ENCODE measurements at places on chromosomes 5 and 9.

DNA sequence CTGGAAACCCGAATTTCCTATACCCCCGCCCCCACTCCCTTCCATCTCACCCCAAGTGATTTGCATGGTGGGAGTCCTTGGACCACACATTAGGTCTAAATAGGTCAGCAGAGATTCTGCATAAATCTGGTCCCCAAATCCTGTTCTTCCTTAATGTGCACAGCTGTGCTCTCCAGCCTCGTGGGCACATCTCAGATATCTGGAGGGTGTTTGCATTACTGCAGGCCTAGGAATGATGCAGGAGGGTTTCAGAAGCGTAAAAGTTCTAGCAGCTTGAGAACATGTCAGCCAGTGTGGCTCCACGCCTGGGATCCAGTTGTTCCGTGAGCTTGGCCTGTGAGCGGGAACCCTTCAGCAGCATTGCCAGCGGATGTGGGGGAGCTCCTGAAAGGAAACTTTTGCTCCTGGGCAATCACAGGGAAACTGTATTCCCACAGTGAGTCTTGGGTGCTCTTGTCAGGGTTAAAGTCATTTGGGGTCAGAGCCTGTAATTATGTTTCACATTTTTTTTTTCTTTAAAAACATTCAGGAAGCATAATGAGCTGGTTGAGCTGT is 12.9 kb downstream of the ARHGAP26 start:
- no peak for DNase-seq

GRCh38 chr9:14957109-14957508 is 46.9 kb upstream of the FREM1 start:
- no peak for DNase-seq

DNA sequence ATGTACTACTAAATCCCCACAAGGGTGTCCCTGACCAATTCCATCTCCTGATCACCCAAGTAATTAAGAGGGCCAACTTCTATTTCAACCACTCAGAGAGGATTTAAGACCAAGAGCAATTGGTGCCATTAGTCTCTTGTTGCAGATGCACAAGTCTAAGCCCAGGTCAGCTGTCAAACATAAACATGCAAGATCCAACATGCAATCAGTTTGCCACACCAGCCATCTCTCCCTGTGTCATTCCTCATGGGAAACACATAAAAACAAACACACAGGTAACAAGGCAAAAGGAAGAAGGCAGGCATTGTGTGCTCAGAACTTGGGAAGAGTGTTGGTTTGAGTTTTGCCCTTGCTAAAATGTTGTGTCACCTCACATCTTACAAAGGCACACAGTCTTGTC is 139.2 kb downstream of the SPOCK1 start:
- DNase-seq = no peak

GRCh38 chr5:68648944-68649857 is 433.6 kb downstream of the PIK3R1 start:
- no peak for DNase-seq

DNA sequence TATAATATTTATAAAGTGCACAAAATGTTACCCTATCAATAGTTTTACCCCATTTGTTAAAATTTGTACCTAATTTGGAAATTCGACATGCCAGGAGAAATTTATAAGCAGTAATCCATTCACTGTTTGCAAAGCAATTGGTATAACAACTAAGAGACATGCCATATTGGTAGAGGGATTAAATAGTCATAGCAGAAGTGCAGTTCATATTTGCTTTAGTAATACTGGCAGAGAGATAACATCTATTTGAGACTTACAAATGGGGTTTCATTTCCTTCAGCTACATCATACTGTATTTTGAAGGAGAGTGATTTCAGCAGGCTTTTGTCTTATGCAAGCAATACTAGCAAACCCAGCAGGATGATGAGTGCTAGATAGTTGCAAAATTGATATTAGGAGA is 610.4 kb upstream of the CDH10 start:
- DNase-seq = no peak

DNA sequence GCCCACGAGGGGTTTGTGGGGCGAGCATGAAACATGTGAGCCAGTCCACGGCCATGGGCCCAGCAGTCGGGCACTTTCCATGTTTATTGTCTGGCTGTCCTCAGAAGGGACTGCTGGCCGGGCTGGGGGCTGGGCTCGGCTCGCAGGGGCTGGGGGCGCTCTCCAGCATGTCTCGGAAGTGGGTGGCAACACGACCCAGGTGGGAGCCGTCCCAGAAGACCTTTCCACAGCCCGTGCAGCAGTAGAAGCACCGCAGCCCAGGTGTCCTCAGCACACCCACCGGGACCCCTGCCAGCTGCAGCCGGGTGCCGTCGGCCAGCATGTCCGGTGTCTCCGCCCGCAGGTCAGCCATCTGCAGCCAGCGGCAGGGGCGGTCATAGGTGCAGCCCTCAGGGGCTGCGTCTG is 4.8 kb upstream of the NRARP start:
- no peak for DNase-seq

DNA sequence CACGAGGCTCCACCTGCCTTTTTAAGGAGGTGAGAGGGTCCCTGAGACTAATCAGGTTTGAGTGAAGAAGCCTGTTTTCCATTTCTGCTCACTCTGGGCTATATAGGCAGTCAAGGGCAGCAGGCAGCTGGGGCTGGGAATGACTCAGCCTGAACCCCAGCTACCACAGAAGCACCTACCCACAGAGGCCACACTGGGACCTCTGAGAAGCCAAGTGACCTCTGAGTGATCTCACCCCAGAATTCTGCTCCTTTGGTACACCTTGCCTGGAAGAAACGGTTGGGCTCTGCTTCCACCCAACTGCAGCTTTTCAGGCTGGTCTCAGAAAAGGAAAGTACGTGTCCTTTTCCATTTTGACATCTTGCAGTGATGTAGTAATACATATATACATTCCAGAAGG is 6.8 kb downstream of the FAM219A start:
- peak; percentile 51 for DNase-seq

GRCh38 chr5:108940506-108940905 is 192.8 kb downstream of the FER start:
- DNase-seq = no peak

- DNase-seq = no peak
Observed at GRCh38 chr9:136347472-136348256, 15.9 kb downstream of the DNLZ start.

- DNase-seq = no peak
Observed at GRCh38 chr5:60710362-60710761, 10.4 kb upstream of the DEPDC1B start.

DNA sequence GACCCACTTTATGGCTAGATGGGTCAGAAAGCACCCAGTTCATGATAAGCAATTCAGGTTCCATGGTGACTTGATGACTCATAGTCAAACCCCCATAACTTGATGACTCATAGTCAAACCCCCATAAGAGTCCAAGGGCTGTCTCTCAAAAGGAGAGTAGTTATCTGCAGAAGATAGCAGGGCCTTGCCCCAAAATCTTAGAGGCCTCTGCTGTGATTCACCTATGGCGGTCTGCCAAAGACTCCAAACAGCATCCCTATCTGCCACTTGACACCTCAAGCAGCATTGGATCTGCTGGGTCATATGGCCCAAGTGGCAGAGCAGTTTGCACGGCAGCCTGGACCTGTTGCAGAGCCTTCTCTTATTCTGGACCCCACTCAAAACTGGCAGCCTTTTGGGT is 395.2 kb upstream of the KIF2A start:
- DNase-seq = no peak

DNA sequence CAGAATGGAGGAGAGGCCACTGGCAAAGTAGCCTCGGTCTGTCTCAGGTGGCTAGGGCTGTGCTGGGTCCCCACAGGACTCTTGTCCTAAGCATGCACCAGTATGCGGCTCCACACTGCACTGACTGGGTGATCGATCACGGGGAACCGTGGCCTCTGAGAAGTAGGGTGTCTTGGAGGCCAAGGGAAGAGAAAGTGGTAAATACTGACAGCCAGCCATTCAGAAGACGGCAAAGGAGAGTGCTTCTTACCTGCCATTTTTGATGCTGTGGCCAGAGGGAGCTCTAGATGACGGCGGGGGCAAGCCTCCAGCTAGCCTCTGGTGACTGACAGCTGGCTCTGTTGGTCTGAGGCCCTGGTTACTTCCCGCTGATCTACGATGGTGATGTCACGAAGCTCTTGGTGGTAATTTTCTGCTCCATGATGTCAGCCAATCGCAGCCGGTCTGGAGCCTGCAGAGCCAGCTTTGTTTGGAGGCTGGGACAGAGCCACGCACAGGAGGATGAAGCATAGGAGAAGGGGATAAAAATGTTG is 40.4 kb upstream of the GADD45G start:
- DNase-seq = no peak
